ENCODE measurements at places on chromosomes 2 and 18.

- DNase-seq: peak; percentile 26
These were observed 195.5 kb downstream of the L3MBTL4 start for GRCh38 chr18:6219116-6219717.

GRCh38 chr2:50791271-50791670, 240.7 kb downstream of the NRXN1 start:
- DNase-seq: no peak

DNA sequence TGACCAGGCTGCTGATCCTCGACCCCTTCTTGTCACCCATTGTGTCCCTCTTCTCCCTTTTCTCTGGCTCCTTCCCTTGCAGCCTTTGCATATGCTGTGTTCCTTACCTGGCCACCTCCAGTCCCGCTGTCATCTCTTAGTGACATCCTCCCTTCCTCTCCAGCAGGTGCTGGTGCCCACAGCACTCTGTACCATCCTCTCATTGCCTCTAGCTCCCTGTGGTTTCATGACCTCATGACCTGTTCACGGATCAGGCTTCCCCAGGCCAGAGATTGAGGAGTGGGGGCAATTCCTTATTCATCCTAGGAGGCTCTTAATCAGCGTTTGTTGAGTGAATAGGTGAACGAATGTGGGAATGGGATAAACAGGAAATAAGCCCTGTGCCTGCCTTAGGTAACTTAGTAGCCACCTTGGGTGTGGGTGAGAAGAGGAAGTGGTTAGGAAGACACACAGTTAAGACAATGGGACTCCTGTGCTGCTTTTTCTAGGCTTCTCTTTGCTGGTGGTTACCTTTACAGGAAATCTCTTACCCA, 35.5 kb downstream of the ITGA6 start:
- DNase-seq: no peak

DNA sequence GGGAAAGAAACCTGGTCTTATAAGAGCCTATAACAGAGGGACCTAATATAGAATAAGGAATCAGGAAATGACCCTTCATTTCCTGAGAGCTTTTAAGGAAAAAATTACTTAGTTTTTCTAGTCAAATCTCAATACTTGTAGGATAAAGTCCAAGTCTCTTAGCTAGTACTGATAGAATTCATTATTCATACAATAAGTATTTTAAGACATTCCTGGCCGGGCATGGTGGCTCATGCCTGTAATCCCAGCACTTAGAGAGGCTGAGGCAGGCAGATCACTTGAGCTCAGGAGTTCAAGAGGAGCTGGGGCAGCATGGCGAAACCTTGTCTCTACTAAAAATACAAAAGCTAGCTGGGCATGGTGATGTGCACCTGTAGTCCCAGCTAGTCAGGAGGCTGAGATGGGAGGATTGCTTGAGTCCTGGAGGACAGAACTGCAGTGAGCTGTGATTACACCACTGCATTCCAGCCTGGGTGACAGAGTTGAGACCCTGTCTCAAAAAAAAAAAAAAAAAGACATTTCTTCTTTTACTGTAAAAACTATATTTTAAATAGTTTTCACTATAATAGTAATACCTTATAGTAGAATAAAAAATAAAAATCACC, 3.2 kb downstream of the RAB3GAP1 start:
- no peak for DNase-seq

DNA sequence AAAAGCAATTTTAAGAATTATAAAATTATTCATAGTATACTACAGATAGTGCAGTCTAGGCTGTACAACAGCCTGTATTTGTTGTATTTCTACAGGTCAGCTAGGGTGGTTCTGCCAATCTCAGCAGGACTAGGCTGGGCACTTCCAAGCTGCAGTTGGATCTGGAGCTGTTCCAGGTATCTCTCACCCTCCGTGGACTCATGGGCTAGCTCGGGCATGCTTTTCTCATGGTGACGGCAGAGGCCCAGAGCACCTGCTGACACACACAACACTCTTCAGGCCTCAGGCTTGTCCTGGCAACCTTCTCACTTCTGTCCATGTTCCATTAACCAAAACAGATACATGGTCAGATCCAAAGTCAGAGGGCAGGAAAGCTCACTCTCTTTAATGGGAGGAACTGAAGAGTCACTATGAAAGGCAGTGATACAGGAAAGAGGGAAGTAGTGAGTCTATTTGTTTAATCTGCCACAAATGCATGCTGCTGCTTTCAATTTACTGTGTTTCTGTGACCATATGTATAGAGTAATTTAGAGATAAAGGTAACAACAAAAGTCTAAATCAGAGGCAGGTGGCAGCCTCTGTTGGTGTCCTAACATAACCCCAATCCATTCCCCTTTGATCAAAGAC, 462.4 kb upstream of the ACVR2A start:
- DNase-seq: peak; percentile 84

GRCh38 chr2:109720380-109721106, 73.6 kb upstream of the RGPD5 start:
- no peak for DNase-seq

DNA sequence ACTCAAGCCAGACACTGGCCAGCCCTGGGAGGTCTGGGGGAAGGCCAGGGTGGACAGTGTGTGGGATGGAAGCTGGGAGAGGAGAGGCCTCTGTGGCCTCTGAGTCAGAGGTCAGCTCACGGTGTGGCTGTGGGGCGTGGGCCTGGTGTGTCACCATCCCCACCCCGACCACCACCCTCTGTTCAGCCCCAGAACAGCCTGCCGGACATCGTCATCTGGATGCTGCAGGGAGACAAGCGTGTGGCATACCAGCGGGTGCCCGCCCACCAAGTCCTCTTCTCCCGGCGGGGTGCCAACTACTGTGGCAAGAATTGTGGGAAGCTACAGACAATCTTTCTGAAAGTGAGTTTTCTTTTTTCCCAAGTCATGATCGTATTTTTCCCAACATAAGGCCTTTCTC, 110.5 kb downstream of the DYSF start:
- no peak for DNase-seq

DNA sequence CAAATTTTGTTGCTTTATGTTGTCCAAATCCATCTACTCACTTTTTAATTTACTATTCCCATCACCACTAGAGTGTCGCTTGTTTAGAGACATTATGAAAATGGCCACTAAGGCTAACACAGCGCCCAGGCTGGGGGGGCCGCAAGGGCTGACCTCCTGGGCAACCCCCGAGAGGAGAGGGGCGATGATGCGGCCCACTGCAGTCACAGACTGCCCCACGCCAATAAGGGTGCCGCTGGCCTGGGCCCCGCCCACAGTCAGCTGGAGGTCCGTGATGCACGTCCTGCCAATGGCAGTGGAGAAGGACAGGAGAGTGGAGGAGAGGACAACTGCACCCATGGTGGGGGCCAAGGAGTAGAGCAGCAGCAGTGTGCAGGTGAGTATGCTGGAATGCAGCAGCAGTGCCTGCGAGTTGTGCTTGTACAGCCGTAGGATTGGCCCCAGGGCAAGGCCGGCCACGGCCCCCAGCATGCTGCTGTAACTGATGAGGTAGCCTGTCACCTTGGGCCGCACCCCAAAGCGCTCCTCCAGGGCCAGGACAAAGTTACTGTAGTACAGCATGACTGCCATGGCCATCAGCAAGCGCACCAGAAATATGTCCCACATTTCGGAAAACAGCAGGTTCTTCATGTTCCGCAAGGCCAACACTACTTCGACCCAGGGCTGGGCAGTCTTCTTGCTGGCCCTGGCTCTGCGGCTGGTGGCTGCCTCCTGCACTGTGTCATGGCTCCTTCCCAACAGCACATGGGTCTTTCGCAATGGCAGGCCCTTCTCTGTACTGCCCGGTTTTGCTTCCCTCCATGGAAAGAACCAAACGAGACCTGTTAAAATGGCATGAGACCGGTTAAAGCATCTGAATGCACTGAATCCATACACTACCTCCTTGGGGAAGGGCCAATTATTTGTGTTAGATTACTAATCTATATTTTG, 43.2 kb upstream of the TMEM182 start:
- DNase-seq: no peak

- DNase-seq: no peak
These were observed 46.2 kb downstream of the ARHGAP28 start for GRCh38 chr18:6775702-6776101.

DNA sequence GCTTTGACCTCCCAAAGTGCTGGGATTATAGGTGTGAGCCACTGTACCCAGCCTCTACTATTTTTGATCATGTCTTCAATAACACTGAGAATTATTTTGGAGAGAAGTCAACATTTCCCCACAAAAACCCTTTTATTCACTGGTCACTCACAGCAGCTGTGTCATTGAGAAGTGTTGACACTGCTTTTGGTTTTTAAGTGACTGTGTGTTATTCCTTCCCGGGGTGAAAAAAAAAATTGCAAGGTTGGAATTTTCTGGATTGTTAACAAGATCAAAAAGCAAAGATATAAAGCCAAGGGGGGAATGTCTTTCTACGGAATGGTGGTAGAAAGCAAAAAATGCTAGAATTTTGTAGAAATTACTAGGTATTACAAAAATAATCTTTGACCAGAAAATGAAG, 61.5 kb downstream of the TANC1 start:
- DNase-seq: no peak

GRCh38 chr2:16640001-16640700, 25.5 kb downstream of the CYRIA start:
- no peak for DNase-seq

Measured in SHP77 (cell line).